ENCODE measurements at places on chromosomes 6 and 20.
A peak's percentile ranks its signal among the peaks of the same experiment; 100 is the strongest.

GRCh38 chr6:71419217-71420094 lies 130.8 kb downstream of the OGFRL1 start:
- DNase-seq: peak; percentile 53

DNA sequence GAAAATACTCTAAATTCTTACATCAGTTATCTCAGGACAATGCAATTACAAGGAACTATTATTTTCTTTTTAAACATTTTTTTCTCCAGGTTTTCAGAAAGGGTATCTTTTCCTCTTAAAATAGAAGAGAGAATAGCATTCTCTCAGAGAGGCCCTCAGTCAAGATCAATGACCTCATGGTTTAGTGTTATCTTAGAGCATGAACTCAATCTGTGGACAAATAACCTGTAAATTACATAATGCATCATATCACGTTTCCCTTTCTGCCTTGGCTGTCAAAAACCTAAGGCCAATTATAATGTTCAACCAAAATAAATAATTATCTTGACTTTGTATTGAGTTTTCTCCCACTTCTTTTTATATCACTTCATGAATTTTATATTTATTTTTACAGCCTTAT lies 202.2 kb downstream of the SLC24A3 start:
- DNase-seq: no peak

DNA sequence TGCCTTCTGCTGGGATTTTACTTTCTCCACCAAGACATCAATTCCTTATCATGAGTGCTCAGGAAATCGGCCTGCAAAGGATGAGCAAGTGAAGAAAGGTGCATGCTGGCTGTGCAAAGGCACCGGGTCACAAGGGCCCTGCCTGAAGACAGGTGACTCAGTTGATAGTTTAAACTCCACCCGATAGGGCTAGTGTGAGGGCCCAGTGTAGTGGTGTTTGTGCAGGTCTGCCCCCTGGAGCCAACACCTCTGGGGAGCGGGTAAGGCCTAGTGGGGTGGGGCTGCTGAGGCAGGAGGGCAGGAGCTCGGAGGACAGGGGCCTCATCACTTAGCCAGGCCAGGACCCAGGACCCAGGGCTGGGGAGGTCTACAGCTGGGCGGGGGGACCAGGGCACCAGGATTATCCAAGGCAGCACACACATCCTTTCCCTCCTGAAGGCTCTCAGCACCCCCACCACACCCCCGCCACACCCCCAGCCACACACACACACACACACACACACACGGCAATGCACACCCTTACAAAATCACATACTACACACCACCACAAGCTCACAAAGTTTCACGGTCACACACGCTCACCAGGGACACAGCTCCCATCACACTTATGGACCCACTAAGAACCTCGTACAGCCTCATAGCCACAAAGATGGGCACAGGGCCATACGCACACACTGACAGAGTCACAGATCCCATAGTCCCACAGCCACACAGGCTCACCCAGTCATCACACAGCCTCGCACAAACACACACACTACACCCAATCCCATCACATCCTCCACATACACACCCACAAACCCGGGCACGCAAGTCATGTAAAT lies 75.4 kb downstream of the GRM4 start:
- DNase-seq: no peak

- DNase-seq: no peak
Observed at GRCh38 chr20:10990625-10991382, 317.0 kb upstream of the JAG1 start.

GRCh38 chr6:143485967-143486366 lies 25.6 kb downstream of the FUCA2 start:
- DNase-seq: no peak

GRCh38 chr6:6851059-6851948 lies 256.5 kb upstream of the RREB1 start:
- no peak for DNase-seq

DNA sequence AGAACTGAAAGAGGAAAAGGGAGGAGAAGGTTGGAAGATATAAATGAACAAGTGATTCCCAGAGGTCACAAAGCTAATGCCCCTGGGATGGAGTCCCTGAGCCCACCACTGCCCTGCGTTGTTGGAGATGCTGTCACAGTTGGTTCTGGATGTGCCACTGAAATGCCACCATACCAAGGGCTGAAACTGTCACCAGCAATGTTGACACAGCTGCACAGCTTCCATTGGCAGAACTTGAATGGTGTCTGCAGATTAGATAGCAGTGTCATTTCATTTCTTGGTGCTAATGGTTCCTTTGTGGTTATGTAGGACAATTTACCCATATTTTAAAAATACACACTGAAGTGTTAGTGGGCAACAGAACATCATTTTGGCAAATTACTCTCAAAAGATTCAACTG lies 120.7 kb downstream of the TBXT start:
- DNase-seq: no peak

DNA sequence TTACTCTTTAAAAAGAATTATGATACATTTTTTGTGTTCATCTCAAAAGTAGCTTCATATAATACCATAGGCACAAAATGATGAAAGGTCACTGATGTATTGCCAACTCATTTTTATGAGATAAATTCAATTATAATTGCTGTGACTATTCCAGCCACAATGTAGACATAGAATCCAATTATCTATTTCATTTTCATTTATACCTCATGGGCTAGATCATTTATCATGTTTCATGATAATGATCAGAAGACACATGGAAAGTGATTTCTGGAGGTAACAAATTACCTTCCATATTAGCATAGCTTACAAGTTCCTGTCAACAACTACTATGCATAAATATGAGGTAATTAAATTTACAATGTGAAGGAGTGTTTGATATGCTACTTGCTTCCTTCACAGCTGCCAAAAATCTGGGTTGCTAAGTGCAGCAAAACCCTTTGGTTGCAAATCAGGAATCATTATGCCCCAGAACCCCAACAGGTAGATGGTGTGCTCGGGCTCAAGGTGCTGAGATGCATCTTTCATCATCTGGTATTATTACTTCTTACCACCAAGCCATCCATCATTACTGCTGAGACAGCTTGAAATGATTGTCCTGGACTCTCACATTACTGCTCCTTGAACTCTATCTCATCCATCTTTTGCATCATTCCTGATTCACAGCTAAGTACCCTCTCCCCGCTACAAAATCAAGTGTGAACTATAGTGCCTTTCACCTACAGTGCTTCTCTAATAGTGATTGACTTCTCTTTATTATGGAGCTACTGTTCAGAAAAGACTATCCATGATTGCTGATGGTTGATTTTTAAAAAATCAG lies 306.0 kb upstream of the THEMIS start:
- no peak for DNase-seq

DNA sequence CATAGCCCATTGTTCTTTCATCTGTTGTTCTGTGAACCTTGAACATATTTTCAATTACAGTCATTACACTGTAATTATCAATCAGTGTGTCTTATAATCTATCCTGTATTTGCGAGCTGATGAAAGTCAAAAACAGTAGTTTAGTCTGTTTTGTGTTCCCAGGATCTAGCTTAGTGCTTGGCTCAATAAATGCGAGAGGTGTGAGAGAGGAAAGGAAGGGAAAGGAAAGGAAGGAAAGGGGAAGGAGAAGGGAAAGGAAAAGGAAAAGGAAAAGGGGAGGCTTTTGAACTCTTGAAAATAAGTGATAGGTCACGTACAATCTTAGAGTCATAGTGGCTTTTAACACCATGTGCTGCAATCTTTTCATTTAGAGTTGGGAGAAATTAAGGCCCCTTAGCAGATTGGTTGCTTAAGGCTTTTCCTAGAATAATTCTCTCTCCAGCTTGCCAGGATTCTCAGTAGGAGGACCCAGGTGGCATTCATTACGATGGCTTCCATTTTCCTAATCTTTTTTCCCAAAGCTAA lies 433.8 kb upstream of the PLCB4 start:
- DNase-seq: no peak

DNA sequence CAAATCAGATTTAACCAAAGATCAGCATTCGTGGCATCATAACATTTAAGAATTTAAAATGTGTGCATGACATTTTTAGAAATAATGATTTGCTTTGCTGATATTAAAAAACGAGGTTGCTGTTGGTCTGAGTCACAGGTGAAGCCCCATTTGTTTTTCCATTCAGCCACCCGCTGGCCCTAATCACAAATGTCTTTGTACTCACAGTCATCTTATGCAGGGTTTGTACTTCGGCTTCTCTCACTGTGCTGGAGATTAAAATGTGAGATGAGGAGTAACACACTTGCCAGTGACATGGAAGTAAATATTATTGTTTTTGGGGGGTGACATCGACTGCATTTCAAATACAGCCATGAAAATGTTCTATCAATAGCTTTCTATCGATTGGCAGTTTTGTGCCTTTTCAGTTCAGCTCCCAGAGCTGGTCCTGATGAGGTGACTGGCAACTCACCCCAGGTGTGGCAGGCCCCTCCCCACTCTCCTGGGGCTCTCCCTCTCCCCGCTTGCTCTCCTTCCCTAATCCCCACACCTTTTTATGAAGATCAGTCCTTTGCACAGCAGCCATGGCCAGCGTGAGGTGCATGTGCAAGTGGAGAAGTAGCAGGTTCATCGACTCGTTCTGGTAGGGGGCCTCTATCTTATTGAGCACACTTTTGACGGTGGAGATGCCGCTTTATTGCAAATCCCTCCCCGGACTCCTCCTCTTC lies 58.8 kb upstream of the FUCA2 start:
- DNase-seq: no peak

DNA sequence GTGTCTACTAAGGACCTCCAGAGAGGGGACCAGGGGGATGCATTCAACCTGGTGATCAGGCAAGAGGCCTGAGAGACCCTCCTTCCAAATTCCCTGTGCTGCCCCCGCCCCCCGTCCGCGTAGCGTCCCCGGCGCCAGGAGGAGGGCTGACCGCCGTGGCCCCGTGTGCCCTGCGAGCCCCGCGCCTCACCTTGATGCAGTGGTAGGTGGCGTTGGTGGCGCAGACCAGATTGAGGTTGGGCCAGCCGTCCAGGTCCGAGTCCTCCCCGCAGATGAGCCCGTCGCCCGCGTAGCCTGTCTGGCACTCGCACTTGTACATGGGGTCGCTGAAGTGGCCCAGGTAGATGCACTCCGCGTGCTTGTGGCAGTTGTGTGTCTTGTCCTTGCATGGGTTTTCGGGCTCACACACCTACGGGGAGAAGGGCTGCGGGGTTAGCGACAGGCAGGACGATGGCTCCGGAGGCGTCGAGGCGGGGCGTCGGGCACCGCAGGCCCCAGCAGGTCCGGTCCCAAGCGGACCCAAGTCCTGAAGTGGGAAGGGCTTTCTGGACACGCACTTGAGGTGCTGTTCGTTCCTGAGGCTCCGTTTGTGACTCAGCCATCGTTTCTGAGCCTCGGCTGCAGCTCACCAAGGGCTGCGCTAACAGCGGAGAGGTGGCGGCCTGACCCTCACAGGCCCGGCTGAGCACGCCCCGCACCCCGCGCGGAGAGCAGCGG lies 21.7 kb downstream of the THBS2 start:
- DNase-seq: peak; percentile 19

DNA sequence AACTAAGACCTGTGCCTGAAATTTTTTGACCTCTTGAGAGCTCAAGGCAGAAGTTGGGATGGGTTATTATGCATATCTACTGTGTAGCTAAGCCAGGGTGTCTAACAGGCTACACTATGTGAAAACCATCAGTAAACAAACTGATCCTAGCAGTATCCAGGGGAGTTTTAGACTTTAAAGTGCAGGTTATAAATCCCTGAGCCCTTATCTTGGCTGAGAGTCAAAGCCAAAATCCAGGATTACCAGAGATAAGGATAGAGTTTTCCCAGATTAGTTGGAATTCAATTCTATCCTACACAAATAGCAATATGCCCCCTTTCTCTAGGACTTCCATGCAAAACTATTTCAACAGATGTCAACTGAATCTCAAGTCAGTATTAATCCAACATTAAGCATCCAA lies 1229.7 kb downstream of the GRIK2 start:
- DNase-seq: no peak

DNA sequence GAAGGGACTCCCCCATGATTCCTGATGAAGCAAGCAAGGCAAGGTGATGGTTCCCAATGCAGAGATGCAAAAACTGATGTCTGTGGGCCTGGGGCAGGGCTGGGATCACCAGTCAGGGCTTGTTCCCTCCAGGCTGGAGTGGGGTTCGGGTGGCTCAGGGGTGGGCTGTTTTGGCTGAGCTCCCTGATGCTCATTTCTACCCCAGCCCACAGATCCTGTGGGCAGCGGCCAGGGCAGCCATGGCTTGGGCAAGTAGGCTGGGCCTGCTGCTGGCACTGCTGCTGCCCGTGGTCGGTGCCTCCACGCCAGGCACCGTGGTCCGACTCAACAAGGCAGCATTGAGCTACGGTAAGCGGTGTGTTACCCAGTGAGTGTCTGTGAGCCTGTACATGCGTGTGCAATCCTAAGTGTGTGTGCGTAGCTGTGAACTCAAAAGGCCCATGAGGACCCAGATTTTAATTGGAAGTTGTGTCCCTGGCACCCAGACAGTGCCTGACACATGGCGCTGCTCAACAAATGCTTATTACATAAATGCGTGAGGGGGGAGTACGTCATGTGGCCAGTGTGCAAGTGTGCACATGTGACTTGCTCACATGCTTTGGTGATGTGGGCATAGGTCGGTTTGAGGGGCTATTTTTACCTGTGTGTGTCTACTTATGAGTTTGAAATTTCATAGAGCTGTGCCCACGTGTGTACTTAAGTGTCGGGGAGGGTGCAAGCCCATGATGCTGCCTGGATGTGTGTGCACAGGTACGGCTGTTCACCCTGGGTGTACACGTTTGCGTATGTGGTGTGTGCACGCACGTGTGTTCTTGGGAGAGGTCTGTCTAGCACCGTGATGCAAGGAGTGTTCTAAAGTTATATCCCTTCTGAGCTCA lies 1.1 kb downstream of the BPIFB2 start:
- DNase-seq: no peak

DNA sequence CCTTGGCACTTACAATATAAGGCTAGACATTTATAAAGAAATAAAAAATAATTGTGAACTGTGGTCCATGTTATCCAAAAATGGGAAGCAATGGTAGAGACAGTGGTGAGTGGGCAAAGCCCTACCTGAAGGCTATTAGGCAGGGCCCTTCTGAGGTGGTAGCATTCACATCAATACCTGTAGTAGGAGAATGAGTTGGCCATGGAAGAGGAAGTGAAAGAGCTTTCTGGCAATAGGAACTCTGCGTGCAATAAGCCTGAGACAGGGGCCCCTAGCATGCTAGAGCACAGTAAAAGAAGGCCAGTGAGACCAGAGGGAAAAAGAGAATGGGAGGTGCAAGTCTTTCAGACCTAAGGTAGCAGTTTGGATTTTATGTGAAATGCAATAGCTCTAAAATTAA lies 754.5 kb downstream of the PTPRT start:
- no peak for DNase-seq

- no peak for DNase-seq
Observed at GRCh38 chr20:32501709-32502108, 83.4 kb downstream of the NOL4L start.

- DNase-seq: no peak
Observed at GRCh38 chr6:99013145-99013544, 65.4 kb upstream of the FBXL4 start.

DNA sequence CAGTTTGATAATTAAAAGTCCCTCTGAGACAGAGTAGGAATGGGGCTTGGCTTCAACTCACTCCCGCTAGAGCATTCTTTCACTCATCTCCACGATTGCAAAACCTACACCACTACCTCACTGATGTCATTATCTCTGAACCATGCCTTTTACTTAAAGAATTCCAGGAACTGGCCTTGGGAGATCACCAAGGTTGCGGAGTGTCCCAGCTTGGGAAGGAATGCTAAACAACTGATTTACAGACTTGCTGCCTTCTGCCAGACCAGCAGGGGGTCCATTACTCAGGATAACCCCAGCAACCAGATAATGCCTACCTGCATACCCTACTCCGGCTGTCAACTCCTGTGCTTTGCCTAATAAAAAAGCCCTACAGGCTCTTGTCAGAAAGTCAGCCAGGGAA lies 102.2 kb upstream of the RALGAPA2 start:
- peak; percentile 65 for DNase-seq
